ENCODE measurements at places on chromosomes 1 and 21.

DNA sequence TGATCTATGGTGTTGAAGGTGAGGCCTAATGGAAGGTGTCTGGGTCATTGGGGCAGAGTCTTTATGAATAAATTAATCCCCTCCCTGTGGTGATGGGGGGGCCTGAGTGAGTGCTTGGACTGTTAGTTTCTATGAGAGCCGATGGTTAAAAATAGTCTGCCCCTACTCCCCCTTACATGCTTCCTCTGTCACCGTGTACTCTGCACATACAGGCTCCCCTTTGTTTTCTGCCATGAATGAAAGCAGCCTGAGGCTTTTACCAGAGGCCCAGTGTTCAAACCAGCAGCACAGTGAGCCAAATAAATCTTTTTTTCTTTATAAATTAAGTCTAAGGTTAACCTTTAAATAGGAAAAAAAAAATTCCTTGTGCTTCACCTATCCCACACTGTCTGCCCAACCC is 657.0 kb downstream of the AMY1C start:
- no peak for DNase-seq

DNA sequence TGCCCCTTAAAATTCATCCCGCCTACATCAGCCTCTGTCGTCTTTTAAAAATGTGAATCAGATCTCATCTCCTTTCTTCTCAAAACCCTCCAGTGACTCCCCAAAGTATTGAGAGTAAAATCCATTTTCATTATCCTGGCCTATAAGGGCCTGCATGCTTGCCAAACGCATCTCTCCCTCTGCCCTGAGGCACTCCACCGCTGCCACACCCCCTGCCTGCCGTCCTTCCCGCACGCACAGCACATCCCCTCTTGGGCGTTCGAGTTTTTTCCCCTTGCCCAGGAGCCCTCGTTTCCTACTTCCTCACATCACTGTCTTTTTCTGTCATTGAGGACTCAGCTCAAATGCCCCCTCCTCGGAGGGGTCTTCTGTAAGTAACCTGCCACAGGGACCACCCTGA is 53.3 kb upstream of the MTR start:
- DNase-seq, result no peak

DNA sequence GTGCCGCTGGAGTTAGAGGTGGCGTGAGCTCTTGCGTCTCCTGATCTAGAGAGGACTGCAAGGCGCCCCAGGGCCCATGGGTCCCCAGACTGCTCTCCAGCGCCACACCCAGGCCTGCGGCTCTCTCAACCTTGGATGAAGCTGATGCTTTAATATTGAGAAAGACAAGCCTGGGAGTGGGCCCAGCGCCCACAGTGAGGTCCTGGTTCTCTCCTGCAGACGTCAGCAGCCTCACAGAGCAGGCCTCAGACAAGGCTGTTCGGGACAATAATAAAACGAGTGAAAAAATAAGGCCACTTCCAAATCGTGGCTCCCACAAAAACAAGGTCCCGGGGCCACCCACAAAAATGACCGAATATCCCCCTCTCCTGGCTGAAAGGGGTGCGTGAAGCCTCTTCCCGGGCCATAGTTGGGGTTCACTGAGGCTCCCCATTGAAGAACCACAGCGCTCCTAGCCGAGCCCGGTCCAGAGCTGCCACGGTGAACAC is 6.0 kb upstream of the DNMT3L start:
- DNase-seq, result no peak

GRCh38 chr1:53328541-53329499 is 950 bp upstream of the LRP8 start:
- no peak for DNase-seq

- no peak for DNase-seq
These were observed 52.7 kb downstream of the TCP10L start for GRCh38 chr21:32532636-32533035.

GRCh38 chr21:20883408-20883800 is 114.8 kb upstream of the NCAM2 start:
- DNase-seq, result no peak

DNA sequence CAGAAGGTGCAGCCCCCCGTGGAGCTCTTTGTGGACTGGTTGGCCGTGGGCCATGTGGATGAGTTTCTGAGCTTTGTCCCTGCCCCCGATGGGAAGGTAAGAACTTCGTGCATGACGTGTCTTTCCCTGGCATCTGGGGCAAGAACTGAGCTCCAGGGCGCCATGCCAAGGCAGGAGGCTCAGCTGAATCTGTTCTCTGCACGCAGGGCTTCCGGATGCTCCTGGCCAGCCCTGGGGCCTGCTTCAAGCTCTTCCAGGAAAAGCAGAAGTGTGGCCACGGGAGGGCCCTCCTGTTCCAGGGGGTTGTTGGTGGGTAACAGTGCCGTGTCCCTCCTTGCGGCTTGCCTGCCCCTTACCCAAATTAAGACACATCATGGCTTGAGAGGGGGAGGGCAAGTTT is 27.7 kb downstream of the PADI3 start:
- DNase-seq, result peak; percentile 60

- DNase-seq, result no peak
These were observed 226.2 kb downstream of the ZNF326 start for GRCh38 chr1:90220941-90221693.

DNA sequence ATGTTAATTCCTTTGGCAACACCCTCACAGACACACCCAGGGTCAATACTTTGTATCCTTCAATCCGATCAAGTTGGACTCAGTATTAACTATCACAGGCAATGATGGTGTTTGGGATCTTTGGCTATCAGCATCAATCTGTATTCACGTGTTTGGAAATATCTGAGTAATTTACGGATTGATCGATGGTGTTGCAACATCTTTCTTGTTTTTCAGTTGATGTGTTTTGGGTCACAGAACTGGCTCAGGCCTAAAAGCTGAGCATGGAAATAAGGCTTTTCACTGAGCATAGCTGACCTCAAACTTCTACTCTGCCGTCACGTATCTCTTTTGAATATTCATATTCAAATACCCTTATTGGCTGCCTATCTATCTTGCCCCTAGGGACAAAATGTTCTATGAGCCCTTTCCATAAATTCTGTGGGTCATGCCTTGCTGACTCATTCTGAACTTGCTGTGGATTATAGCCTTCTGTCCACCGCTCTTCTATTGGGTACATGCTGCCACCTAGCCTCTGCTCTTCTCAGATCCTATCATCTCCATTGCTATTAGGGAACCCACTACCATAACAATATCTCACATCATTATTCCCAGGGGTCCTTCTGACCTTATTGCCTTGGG is 156.0 kb downstream of the PDE4B start:
- peak; percentile 88 for DNase-seq

- no peak for DNase-seq
These were observed 301.0 kb downstream of the GRIK1 start for GRCh38 chr21:29638761-29639327.

DNA sequence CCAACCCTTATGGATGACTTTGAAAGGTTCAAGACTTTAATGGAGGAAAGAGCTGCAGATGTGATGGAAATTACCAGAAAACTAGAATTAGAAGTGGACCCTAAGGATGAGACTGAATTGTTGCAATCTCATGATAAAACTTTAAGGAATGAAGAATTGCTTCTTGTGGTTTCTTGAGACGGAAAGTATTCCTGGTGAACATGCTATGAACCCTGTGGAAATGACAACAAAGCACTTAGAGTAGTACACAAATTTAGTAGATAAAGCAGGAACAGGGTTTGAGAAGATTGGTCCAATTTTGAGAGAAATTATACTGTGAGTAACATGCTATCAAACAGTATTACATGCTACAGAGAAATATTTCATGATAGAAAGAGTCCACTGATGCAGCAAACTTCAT is 215.4 kb downstream of the OMA1 start:
- no peak for DNase-seq

DNA sequence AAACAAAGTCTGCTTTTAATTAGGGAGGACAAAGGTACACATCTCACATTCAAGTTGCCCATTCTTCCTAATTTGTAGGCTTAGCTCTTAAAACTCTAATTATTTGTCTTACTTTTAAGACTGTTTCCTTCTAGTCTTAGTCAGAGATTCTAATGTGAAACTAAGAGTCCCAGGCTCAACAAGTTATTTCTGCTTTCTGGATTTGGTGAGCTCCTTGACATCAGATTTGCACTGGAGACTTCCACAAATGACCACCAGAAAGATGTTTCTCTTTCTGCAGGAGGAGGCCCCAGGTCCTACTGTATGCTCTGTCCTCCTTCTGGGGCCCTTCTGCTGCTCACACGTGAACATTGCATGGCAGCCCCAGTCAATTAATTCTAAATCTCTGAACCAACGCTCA is 194.2 kb upstream of the JUN start:
- DNase-seq, result no peak

GRCh38 chr1:182616130-182617013 is 12.2 kb upstream of the RGS16 start:
- DNase-seq, result no peak

DNA sequence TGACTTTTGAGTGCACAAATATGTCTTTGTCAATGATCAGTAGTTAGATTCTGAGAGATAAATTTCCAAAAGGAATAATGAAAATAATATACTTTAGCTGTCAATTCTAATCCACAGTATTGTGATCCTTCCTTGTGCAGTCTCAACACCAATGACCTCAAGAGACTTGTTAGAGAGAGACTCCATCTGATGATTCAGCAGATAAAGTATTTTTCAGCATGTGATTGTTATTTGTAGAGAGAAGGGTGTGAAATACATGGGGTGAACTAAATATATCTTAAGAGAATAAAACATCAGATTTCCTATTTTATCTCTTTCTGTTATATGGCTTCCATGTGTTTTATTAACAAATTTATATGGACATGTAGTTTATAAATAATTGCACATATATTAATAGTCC is 5.9 kb upstream of the ZNF124 start:
- DNase-seq, result no peak

GRCh38 chr1:170407138-170407537 is 124.8 kb upstream of the GORAB start:
- DNase-seq, result no peak

DNA sequence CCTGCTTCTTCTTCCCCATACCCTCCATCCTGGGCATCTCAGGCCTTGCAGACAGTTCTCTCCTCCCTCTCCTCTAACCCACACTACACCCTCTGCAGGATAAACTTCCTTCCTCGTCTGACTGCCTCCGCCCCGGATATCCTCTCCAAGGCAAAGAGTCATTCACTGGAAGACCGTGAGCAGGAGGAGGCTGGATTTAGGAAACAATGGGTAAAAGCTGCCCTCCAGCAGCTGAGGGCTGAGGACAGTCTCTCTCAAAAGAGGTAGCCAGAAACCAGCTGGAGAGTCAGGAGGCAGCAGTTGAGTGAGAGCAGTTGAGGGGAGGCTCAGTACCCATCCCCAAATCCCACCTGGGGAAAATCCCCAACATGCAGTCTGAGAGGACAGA is 1.4 kb downstream of the CSRP1 start:
- peak; percentile 88 for DNase-seq
